ENCODE measurements at places on chromosomes 4 and X. TPM values are rescaled to one million over a fixed set of nuclear protein-coding genes. Genes with fewer than 3 reads are reported as not detected.

Gene CAPN6
- total RNA-seq: not detected

Gene POU4F2
- total RNA-seq: not detected

Gene MTNR1A
- total RNA-seq: 0.23 TPM

Gene PHEX
- 0.37 TPM for total RNA-seq

Gene IBSP
- total RNA-seq: not detected

Gene ITGB1BP2
- 4.2 TPM for total RNA-seq

Gene CCDC158
- total RNA-seq: under 0.01 TPM

Gene DTHD1
- not detected for total RNA-seq

Gene TMEM192
- 9.1 TPM for total RNA-seq

Gene NPY2R
- not detected for total RNA-seq

Gene ODAPH
- 0.18 TPM for total RNA-seq

Gene EREG
- under 0.01 TPM for total RNA-seq

Gene UCP1
- total RNA-seq: not detected

Gene CYLC1
- not detected for total RNA-seq

Gene INTS6L
- total RNA-seq: 15.4 TPM

Gene PAGE2
- not detected for total RNA-seq

Gene SAGE1
- total RNA-seq: not detected

Gene CFAP47
- total RNA-seq: not detected

Gene ABCG2
- 1.8 TPM for total RNA-seq

Gene GLRB
- total RNA-seq: 15.0 TPM

Gene RIPPLY1
- total RNA-seq: not detected

Gene S100G
- total RNA-seq: not detected

Gene MBTPS2
- 22.1 TPM for total RNA-seq

Gene CYBB
- total RNA-seq: not detected

Gene VAMP7
- 46.6 TPM for total RNA-seq

Gene CPLX1
- total RNA-seq: not detected

Gene UGT8
- total RNA-seq: not detected

Gene RXFP1
- total RNA-seq: not detected

Gene PAGE1
- not detected for total RNA-seq

Gene PDE6B
- total RNA-seq: 1.2 TPM

Gene DCAF8L2
- not detected for total RNA-seq

Gene ASB12
- not detected for total RNA-seq

Gene ARMCX4
- 10.5 TPM for total RNA-seq

Gene INTU
- 24.3 TPM for total RNA-seq

Gene CLNK
- not detected for total RNA-seq

Gene RNF150
- 1.0 TPM for total RNA-seq

Gene MAGEA2B
- total RNA-seq: not detected

Gene FABP2
- total RNA-seq: not detected

Gene CSAG3
- not detected for total RNA-seq
